Breast epithelium (tissue), 4 donors: ENCODE measurements at places on chromosomes 13 and 19. TPM values are rescaled to one million over a fixed set of nuclear protein-coding genes. Genes with fewer than 3 reads are reported as not detected.

DNA sequence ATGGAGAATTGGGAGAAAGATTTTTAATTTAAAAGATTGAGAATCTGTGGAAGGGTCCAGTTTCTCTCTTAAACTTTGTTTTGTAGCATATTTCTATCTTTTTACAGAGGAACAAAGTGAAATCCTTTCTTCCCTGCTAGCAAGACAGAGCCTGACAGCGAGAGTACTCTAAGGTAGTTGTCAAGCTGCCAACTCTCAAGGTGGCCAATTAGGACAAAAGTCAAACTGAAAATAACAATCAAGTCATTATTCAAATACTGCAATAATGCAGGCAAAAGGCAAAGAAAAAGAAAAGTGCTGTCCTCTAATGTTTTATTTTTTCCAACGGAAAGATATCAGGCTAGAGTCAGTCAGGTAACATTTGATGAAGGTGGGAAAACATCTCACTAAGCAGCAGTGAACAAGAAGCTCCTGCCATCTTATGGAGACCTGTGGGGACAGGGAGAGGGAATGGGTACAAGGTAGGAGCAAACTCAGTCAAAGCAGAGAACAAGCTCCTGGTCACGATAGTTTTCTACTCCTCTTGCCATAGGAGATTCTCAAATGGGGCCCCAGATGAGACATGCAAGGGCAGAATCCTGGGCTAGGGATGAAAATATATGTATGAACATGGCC, 801.9 kb upstream of the SLITRK1 start:
- DNase-seq = no peak

DNA sequence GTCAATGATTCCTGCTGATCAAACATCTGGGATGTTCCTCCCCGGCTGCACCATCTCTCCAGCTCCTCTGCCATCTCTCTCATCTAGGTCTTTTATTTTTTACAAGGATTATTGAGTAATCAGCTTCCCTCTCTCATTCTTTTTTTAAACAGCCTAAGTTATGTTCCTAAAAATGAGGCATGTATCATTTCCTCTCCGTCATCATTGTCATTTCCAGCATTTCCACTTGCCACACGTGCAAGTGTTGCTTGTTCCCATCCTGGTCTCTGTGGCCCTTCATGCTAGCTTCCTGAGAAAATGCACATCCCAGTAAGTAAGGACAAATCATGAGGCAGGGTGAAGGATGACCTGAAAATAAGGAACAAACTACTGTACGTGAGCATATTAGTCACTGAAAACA, 102.7 kb upstream of the POSTN start:
- DNase-seq = no peak

- DNase-seq = no peak
These were observed 27.8 kb downstream of the MBNL2 start for GRCh38 chr13:97249796-97250495.

GRCh38 chr19:29884466-29884865, 57.6 kb upstream of the URI1 start:
- DNase-seq = no peak

DNA sequence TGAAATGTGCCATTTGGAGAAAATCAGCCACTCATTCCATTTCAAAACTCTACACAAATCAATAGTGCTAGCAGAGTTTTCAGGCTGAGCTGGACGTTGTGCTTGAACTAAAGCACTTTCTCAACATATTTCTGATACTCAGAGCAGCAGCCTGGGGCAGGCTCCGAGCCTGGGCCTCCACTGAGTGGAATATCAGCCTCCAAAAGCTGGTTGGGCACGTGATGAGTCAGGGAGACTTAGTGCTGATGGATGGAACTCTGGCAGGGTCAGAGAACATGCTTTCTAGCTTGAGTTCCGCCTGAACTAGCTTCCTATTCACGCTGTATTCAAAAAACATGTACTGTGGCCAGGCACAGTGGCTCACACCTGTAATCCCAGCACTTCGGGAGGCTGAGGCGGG, 85.8 kb upstream of the PCDH8 start:
- no peak for DNase-seq

Gene FAM124A
- 6.1 TPM for total RNA-seq

Gene ACER1
- 0.33 TPM for total RNA-seq

GRCh38 chr19:32363175-32363574, 17.8 kb downstream of the ZNF507 start:
- no peak for DNase-seq

Gene KIRREL2
- total RNA-seq = not detected

Gene PPFIA3
- 6.2 TPM for total RNA-seq

Gene ZNF221
- total RNA-seq = 11.7 TPM

GRCh38 chr19:990119-990571, 6.0 kb downstream of the WDR18 start:
- no peak for DNase-seq

DNA sequence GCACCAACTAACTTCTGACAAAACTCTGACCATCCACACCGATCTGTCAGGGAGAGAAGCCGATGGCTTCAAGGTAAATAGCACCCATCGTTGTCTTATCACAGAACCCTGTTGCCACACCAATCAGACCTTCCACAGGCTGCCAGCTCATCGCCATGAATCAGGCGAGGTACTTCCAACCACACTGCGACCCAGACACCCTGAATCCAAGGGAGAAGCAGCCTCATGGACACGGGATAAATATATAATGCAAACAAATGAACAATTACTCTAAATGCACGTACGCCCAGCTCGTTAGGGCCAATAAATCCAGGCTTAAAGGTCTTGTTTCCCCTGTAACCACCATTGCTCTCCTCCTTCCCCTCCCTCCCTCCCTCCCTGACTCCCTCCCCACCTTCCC, 20.8 kb downstream of the RANBP3 start:
- DNase-seq = no peak

Gene FOXA3
- not detected for total RNA-seq
